ENCODE measurements at places on chromosomes 6 and 20.

DNA sequence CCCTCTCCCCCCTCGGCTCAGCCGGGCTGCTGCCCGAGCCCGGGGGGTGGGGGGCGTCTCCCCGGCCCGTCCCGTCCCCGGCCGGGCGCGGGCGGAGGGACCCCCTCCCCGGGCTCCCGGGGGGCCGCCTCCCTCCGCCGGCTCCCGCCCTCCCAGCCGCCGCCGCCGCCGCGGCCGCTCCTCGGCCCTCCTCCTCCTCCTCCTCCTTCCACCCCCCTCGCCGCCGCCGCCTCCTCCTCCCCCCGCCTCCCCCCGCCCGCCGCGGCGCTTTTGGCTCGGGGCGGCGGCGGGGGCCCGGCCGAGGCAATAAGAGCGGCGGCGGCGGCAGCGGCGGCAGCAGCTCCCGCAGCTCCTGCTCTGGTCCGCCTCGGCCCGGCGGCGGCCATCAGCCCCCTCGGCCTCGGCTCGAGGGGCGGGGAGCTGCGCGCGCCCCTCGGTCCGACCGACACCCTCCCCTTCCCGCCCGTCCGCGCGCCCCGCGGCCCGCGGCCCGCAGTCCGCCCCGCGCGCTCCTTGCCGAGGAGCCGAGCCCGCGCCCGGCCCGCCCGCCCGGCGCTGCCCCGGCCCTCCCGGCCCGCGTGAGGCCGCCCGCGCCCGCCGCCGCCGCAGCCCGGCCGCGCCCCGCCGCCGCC lies 38.7 kb downstream of the GNAS start:
- DNase-seq, result peak; percentile 87

GRCh38 chr20:54095824-54096223 lies 25.4 kb upstream of the BCAS1 start:
- DNase-seq, result no peak

- no peak for DNase-seq
Observed at GRCh38 chr6:162854228-162854627, 126.5 kb downstream of the PACRG start.

DNA sequence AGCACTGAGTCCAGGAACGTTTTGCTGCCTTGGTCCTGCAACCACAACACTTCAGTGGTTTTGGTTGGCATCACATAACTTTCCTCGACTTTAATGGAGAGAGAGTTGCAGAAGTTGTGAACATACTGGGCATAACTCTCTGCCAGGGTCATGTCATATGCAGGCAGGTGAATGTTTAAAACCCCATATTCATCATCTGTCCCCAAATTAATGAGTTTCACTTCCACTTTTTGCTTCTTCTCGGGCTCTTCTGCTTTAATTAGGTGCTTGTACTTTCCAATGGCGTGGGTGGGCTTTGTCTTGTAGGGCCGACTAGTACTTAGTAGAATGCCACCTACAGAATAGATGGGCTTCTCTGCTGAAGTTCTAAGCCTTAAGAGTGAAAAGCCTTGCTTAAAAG lies 45.2 kb upstream of the TFAP2A start:
- DNase-seq, result peak; percentile 76

GRCh38 chr6:111975466-111975865 lies 78.4 kb upstream of the CCN6 start:
- no peak for DNase-seq

Data from GM13977 (cell line).